EH (cell line): ENCODE measurements at places on chromosomes 13 and 19.
A peak's percentile ranks its signal among the peaks of the same experiment; 100 is the strongest.

DNA sequence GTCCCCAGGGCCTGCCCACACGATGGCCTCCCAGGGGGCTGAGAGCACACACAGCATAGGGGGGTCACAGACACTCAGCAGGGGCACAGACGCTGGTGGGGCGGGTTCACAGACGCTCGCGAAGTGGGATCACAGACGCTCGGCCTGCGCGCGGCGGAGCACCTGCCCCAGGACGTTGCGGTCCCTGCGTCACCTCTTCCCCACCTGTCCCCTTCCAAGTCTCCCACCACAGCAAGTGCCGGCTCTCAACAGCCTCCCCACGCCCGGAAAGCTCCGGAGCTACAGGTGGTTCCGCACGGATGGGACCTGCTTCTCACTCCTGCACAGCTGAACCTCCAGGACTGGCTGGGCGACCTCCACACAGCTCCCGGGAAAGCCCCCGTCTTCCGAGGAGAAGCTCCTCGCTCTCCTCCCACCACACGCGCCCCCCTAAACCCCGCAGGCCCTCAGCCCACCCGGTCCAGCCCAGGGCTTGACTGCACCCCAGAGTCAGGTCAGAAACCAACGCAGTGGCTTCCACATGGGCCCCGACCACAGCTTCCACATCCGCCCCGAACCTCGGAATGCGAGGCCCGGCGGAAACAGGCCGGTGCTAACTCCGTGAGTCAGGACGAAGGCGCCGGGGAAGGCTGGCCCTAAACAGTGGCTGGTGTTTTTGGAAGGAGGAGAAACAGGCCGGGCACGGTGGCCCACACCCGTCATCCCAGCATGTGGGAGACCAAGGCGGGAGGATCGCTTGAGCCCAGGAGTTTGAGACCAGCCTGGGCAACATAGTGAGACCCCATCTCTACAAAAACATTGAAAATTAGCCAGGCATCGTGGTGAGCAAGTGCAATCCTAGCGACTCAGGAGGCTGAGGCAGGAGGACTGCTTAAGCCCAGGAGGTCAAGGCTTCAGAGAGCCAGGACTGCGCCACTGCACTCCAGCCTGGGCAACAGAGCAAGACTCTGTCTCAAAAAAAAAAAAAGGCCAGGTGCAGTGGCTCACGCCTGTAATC lies 16.5 kb downstream of the BTBD2 start:
- no peak for DNase-seq

GRCh38 chr19:16076958-16077611 lies 790 bp downstream of the TPM4 start:
- DNase-seq = peak; percentile 56

DNA sequence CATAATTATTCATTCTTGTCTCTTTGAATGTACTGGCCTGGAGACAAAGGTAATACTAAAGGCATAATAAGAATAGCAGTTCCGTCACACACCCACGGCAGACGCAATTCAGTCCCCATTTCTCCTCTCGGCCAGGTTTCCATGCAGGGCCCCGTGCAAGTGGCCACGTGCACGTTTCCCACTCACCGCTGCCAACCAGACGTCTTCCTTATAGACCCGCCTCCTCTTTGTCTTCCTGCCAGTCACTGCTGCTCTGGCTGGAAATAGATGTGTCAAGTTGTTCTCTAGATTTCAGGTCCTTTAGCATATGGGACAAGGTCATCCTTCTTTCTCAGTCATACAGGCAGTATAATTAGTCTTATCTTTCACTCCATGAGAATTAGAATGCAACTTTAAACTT lies 204.3 kb downstream of the SUCLA2 start:
- no peak for DNase-seq

DNA sequence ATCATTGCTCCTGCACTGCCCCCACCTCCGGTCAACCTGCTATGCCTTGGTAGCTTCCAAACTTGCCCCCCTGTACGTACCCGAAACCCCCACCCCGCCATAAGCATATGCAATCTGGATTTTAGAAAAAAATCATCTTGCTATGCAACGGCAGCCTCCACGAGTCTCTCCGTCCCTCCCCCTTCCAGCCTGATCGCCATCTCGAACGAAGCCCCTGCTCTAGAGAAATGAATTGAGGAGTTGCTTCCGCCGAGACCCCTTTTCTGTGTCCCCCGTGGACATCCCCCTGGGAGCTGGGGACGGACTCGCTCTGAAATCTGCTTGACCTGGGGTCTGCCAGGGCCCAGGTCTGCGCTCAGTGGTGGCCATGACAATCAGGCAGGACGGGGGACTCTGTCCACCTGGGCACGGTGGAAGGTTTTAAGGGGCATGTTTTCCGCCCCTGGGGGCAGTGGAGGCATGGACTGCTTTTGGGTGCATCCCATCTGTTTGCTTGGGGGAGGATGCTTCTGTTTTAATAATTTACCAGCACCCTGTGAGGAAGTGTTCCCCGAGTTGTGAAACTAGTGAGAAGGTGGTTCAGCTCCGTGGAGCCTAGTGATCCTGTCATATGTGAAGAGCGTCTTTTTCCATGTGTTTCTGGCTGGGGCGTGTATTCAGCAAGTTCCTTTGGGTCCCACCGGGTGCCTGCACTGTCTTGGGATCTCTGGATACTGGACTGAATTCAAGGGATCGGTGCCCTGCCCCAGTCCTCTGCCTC lies 1.0 kb downstream of the KDM4B start:
- peak; percentile 40 for DNase-seq

DNA sequence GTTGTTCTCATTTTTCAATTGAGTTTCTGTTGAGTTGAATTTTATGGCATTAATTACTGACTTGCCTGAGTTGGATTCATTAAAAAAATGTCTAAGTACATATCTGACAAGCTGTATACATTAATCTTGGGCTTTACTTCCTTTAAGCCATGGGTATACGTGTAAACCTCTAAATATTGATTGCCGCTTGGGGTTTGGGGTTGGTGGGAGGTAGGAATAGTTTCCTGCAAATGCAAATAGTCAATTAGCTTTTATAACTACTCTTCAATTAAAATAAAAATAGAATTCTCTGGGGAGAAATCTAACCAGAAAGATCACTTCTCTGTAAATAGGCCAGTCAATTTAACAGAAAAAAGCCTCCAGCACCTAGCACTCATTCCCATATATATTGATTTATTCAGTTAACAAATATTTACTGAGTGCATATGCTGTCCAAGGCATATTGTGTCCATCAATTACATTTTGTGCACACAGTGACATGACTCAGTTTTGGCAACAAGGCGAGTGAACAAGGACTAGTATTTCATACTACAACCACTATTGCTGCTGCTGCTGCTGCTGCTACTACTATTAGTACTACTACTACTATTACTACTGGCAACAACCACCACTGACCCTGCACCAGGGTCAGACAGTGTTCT lies 306.8 kb downstream of the RFC3 start:
- no peak for DNase-seq

- peak; percentile 69 for DNase-seq
Measured at GRCh38 chr19:42206871-42207755, 10.4 kb downstream of the DEDD2 start.

DNA sequence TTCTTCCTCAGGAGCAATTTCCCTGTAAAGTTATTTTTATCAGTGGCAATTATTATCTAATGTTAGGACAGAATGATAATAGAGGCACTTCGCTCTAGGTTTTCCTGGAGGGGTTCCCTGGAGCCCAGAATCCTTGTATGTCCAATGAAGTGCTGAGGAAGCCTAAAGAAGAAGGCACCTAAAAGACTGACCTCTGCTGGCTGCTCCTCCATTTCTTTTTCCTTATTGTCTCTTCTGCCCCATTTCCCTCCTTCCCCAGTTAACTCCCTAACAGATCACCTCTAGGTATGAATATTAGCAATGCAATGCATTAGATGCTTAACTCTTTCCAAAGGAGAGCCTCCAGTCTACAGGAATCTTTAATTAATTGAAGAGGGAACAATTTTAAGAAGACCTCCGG lies 985.4 kb downstream of the DIAPH3 start:
- DNase-seq = peak; percentile 0

DNA sequence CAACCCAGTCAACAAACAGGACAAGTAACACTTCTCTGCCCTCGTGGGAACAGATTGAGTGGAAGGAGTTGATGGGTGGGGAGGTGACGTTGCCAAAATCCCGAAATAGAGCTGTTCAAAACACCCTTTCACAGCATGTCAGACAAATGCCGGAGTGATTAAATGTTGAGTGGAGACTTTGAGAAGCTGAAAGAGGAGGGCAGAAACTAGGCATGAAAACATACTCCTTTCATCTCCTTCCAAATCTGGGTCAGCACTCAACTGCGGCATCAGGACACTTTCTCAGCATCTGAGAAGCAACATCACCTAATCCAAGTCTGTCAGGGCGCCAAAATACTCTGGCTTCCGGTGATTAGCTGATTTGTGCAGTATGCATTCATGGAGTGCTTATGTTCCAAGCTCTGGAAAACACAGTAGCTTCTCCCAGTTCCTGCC lies 51.5 kb upstream of the MRI1 start:
- DNase-seq = no peak

GRCh38 chr13:103325672-103326071 lies 259.5 kb upstream of the SLC10A2 start:
- DNase-seq = no peak

DNA sequence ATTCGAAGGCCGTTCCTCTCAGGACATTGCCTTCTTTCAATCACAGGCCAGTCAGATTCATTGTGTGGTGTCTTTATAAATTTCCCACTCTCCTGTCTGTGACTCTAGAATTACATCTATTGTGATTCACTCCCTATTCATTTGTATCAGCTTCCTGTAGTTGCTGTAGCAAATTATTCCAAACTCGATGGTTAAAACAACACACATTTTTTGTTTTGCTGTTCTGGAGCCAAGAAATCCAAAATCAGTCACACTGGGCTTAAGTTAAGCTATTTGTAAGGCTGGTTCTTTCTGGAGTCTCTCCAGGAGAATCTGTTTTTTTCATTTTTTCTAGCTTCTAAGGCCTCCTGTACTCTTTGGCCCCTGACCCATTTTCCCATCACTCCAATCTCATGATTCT lies 1487.0 kb upstream of the SLC10A2 start:
- DNase-seq = no peak

DNA sequence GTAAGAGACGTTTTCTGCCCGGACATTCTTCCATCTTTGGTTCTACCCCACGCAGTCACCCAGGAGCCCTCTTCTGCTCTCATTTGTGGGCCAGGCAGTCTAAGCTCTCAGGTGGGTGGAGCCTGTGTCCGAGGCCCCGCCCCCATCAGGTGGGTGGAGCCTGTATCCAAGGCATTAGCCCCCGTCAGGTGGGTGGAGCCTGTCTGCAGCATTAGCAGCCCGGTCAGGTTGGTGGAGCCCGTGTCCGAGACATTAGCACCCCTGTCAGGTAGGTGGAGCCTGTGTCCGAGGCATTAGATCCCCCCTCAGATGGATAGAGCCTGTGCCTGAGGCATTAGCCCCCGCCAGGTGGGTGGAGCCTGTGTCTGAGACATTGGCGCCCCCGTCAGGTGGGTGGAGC lies 45.5 kb upstream of the C13orf46 start:
- peak; percentile 25 for DNase-seq

GRCh38 chr13:105118426-105118985 lies 1417.0 kb downstream of the EFNB2 start:
- DNase-seq = no peak
